ENCODE measurements at places on chromosomes 2 and 18.

DNA sequence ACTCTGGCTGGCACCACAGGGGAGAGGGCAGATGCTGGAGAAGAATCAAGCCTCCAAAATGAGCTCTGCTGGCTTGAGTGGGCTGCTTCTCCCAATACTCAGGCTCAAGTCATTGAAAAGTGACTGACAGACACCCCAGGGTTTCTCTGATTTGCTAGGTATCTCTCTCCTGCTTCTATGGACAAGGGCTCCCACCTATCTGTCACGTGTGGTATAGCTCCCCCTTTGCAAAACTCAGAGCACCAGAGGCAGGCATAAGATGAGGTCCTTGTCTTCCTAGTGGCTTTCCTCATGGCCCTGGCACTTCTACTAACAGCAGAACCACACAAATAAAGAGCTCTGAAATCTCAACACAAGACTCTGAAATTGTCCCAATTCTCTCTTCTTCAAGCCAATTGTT, 105.2 kb downstream of the GALNT14 start:
- DNase-seq, result no peak

DNA sequence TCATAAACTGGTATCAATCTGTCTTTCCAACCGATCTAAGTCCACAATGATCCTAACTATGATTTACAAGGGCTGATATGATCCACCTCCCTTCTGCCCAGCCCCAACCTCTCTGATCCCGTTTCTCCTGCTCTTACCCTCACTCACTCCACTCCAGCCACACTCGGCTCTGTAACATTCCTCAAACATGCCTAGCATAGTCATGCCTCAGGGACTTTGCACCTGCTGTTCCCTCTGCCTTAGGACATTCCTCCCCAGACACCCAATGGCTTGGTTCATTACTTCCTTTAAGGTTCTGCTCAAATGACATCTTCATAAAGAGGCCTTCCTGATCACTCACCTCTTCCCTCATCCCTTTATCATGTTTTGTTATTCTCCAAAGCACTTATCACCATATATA, 9.2 kb downstream of the DUSP11 start:
- DNase-seq, result no peak

DNA sequence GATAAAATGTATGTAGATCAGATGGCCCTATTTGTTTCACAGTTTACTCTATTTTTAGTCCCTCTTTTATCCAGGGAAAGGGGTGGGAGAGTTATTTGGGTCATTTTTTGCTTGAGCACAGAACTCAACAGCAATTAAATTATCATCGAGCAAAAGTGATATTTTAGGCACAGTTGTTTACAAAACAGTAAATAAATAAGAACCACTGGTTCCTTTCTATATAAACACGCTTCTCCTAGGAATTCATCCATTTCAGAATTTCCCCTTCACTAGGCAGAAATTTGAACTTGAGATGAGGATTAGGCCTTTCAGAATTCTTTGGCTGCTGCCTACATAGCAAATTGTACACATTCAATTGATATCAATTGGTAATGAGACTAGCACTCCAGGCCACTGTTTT, 812.4 kb downstream of the CNTNAP5 start:
- no peak for DNase-seq

- DNase-seq, result no peak
These were observed 213.9 kb downstream of the PIK3C3 start for GRCh38 chr18:42168907-42169306.

DNA sequence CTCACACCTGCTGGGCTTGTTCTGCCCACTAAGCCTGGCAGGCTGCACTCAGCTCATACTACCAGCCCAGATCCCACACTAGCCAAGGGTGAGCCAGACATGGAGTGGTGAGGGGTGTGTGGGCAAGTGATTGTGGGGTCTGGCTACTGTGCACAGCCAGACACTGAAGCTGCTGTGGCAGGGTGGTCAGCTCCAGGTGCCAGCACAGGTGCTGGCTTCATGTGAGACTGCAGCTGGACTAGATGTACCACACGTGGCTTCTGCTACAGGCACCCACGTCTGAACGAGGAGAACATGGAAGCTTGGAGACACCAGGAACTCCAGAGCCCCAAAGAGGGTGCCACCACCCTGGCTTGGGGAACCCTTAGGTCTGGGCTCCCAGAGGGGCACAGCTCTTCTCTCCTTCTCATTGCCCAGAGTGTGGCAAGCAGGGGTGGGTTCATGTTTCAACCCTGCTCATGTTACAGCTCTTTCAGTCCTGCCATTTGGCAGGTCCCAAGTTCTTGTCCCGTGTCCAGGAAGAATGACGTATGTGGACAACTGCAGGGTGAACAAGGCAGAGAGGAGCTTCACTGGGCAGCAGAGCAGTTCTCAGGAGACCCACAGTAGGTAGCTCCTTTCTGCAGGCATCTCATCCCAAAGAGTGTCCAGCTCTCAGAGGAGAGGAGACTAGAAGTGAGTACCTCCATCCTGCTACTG, 1624.2 kb upstream of the TMEFF2 start:
- no peak for DNase-seq

DNA sequence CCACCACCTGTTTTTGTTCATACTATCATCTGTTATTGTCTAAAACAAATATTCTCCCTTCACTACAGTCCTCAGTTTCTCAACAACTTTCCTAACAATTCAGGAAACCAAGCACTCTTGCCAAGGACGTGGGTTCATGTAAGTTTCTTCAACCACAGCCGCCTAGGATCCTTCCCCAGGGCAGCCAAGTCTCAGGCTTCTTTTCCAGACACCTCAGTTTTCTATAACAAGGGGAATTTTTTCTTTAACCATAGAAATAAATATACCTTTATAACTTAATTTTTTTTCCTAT, 39.4 kb upstream of the AGPS start:
- no peak for DNase-seq

DNA sequence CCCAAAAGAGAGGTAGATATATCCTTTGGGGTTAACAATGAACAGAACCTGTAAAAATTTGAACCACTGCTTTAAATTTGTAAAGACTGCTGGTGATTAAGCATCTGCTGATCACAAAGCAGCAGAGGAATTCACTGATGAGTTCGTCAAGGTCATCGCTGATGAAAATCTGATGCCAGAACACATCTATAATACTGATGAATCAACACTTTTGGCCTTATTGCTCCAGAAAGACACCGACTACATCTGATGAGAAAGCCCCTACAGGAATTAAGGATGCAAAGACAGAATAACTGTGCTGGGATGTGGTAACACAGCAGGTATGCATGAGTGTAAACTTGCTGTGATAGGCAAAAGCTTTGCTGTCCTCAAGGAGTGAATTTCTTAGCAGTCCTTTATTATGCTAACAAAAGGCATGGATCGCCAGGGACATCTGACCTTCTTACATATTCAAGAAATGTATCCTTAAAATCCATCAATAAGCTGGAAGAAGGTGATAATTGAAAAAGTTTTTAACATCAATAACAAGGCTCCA, 30.5 kb upstream of the SGPP2 start:
- DNase-seq, result no peak

DNA sequence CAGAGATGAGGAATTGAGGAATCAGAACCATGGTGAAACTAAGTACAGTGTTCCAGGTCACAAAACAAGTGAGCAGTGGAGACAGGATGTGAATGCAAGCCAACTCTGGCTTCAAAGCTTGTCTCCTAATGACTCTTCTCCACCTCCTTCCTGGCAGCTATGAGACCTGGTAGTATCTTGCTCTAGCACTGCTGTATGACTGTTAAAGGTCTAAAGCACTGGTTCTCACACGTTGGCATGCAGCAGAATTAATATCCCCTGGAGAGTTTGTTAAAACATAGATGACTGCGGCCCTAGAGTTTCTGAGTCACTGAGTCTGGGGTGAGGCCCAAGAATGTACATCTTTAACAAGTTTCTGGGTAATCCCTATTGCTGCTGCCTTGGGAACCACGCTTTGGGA, 63.3 kb downstream of the SUCLG1 start:
- no peak for DNase-seq

GRCh38 chr18:10285283-10285640, 169.2 kb upstream of the APCDD1 start:
- DNase-seq, result no peak

DNA sequence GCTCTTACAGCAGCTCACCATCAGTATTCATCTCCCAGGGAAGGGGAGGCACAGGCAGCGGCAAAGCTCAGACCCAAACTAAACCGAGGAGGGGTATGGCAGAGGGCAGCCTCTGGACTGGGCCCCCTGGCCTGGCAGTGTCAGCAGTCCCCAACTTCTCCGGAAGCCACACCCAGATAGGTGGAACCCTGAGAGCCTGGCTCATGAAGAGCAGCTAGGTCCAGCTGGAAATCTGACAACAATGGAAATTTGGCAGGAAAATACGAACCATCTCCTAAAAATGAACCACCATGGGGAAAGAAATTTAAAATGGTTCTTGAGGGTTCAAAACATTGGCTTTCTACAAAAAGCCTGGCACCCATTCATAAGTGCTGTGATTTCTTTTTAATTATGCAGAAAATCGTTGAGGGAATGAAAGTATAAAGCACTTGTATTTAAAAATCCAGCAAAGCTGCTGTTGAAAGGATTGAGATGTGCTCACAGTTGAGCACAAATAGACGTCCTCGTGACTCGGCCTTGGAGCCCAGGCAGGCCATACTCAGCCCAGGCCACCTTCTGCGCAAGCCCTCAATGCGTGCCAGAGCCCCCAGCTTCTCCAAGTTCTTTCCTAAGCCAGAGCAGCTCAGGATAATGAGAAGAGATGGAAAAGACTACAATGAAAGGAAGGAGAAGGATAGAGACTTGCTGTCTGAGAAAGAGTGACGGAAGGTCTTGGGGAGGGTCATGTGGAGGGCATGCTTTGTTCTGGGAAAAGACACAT, 93.0 kb downstream of the COL6A3 start:
- DNase-seq, result no peak

DNA sequence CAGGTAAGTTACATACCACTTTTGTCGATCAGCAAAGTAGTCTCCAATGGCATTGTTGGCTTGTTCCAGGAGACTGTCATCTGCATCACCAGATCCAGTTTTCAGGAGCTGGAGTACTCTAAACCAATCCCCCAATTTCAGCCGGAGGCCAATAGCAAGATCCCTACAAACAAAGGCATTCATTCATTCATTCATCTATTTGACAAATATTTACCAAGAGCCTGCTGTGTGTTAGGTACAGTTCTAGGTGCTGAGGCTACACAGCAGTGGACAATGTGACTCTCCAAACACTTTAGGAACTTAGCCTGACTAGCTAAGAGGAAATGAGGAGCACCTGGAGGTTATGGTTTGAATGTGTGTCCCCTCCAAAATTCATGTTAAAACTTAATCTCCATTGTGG, 34.4 kb upstream of the TTC32 start:
- DNase-seq, result no peak

DNA sequence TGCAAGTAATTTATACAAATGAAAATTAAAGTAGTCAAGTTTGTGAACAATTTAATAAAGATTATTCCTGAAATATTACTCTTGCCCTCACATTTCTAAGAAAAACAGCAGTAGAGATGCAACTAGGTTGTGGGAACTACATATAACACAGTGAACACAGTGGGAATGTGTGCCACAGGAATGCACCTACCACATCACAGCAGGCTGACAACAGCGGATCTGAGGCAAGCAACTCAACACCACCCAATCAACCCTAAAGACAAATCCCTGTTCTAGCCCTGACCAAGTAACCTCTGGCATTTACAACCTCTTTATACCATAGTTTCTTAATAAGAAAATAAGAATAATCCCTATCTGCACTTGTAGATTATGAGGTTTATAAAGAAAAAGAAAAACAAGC, 23.4 kb downstream of the MBOAT2 start:
- DNase-seq, result no peak

DNA sequence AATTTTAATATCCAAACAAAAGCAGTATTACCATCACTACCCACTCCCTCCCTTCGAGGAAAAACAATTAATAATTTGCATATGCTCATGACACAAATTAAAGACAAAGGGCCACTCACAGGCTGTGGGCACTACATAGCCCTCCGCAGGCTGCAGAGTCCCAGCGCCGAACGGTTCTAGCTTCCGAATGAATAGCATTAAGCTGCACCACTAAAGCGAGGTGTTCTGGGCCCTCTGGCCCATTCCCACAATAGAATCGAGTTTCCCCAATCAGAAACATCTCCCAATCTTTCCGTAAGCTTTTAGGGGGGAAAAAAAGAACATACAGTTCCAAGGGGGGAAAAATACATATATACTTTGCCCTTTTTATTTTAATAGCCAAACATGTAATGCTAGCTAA, 14.5 kb upstream of the SIX3 start:
- DNase-seq, result no peak

- DNase-seq, result no peak
These were observed 191.0 kb downstream of the TCF4 start for GRCh38 chr18:55396979-55397378.

- DNase-seq, result no peak
These were observed 276.1 kb downstream of the BCL2 start for GRCh38 chr18:63043516-63043915.

GRCh38 chr2:64857581-64858471, 131.4 kb upstream of the SLC1A4 start:
- DNase-seq, result no peak

DNA sequence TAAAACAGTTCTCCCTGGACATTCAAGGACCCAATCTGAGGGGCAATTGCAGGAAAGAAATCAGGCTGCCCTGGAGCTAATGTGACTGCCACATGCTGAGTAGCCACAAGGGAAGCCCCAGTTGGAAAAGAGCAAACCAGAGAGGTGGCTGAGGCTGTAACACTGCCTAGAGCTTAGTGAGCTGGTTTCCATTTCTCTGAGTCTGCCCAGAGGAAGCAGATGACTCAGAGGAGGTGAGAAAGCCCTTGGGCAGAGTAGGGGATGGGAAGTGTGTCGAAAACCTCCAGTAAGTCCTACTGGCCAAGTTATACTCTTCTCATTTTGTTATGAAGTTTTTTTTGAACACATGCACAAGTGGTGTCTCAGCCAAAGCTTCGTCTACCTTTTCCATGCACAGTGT, 753.0 kb downstream of the CNTNAP5 start:
- no peak for DNase-seq

DNA sequence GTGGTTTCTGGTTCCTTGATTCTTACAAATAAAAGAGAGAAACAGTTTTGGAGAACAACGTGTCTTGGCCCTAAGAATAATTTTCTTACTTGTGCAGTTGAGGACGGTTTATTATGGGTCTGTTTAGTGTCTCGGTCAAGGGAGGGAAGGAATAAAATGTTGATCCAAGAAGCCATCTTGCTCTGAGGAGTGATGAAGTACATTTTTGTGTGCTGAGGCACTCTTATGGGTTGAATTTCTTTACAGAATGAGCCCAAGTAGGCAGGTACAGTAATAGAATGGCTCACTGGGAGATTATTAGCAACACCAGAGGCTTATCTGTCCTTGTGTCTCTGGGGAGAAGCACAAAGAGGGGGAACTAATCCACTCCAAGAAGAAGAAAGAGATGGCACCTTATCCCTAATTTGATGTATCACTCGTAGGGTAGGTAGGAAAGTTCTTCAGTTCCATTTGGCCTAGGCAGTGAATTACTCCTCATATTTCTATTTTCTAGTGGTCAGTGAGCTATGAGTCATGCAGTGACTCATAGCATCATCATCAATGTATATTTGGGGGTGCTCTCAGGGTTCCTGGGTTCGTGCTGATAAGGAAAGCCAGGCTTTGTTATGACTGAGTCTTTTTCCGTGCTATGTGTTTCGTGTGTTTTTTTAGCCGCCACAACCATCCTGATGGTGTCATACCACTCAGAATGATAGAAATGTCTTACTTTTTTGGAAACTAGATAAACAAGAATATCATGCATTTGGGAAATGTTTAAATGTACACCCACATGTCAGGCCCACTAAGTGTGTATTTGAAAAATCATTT, 250.1 kb upstream of the CTAGE1 start:
- no peak for DNase-seq
